ENCODE measurements at places on chromosomes 5 and 9.

DNA sequence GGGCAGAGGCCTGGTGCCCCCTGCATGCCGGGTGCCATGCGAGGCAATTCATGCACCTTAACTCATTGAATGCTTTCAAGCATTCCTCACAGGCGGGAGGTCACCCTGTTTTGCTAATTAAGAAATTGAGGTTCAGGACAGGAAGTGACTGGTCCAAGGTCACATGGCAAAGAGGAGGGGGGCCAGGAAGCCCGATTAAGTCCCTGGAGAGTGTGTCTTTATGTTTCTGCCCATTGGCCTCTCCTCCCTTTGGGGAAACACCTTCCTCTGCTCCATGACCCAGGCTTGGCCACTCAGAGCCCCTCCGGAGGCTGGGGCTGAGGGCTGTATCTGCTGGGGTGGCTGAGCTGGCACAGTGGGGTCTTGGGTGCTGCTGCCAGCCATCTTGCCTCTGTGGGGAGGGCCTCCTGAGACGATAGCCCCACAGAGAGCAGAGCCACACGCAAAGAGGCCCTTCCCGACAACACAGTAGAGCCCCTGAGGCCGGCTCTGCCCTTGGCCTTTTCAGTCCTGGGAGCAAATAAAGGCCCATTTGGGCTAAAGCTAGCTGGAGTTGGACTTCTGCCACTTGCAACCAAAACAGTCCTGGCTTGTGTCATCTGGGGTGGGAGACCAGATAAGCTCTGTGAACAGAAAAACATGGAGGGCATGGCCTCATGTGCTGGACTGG lies 90.8 kb upstream of the NEURL1B start:
- DNase-seq = no peak

DNA sequence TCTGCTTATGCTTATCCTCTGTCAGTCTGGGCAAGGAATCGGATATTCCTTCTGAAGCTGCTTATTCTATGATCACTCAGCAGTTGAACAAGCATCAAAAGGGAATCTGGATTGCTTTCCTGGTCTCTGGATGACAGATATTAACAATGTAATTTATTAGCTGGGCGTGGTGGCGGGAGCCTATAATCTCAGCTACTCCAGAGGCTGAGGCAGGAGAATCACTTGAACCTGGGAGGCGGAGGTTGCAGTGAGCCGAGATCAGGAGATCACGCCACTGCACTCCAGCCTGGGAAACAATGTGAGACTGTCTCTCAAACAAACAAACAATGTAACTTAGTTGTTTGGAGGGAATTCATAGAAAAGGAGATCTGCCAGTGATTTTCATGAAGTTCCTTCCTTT lies 45.4 kb downstream of the DMRT1 start:
- DNase-seq = no peak

GRCh38 chr5:143056792-143057579 lies 286.8 kb downstream of the ARHGAP26 start:
- DNase-seq = no peak

- DNase-seq = no peak
Measured at GRCh38 chr5:469752-470483, 26.9 kb downstream of the EXOC3 start.

DNA sequence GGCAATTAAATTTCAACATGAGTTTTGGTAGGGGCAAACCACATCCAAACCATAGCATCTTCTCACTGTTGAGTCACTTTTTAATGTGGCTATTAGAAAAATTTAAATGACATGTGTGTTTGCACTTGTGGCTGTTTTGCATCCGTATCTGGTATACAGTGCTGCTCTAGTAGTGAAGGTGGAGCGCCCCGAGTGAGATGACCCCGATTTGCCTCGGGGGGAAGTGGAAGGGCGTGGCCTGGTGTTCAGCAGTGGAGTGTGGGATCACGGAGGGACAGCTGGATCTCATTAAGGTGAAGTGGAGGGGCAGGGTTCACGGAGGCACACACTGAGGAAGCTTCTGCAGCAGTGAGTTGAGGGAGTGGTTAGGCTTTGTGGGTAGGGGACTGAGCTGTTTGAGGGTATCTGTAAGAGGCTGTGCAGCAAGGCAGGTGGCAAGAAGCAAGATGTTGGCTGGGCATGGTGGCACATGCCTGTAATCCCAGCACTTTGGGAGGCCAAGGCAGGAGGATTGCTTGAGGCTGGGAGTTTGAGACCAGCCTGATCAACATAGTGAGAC lies 6.2 kb upstream of the GMCL2 start:
- DNase-seq = no peak

- no peak for DNase-seq
Measured at GRCh38 chr5:154273963-154274827, 83.7 kb downstream of the GALNT10 start.

DNA sequence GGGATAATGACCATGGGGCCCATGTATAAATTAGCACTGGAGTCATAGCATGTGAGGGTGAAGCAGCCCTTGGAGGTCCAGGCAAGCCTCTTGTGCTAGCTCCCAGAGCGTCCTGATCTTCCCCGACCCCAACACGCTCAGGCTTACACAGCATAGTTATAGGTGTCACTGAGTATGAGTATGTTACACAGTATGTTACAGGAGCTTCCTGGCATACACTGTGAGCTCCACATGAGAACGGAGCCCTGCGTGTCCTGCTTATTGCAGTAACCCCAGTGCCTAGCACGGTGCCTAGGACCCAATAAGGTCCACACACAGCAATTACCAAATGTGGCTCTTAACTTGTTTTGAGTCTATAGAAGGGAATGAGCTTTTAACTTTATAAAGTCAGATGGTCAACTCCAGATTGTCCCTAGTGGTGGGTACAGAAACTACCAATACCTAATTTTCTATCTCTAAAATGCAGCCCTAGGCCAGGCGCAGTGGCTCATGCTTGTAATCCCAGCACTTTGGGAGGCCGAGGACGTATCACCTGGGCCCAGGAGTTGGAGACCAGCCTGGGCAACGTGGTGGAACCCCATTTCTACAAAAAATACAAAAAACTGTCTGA lies 64.1 kb downstream of the PLAC8L1 start:
- peak; percentile 35 for DNase-seq

DNA sequence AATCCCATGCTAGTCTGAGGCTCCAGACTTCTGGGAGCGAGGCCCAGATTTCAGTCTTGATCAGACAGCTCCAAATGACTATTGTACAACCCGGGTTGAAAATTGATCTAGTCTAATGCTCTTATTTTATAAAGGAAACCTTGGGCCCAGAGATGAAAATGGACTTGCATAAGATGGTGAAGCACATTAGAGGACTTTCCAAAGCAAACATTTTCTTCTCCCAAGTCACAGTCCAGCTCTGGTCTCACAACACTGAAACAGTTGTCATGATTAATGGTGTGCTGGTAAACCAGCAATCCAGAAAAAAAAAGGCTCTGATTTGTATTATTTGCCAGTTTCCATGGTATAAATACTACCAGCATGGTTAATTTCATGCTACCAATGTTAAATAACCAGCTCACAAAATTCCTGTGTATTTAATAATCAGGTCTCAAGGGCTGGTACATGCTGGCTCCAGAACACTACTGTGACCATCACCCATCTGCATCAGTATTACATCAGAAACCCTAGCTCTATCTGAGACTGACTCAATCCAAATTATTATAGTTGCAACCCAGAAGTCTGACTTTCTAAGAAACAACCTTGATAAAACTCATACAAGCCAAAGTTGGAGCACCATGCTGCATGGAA lies 32.5 kb upstream of the ABLIM3 start:
- peak; percentile 33 for DNase-seq

DNA sequence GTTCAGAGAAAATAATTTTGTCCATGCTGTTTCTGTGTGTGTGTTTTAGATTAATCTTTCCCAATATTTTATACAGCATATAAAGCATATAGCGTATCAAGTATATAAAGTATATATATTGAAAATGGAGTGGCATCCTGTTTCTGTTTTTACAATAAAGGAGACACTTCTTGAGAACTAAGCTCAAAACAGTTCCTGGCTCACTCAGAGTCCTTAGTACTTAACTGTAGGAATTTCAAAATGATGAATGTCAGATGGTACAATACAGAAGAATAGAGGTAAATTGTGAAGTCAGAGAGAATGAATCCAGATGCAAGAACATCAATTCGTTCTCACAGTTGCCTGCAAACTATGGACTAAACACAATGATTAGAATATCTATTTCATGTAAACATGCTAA lies 68.7 kb upstream of the TAS2R1 start:
- no peak for DNase-seq

GRCh38 chr9:121434969-121435368 lies 64.7 kb downstream of the GGTA1 start:
- peak; percentile 33 for DNase-seq

- no peak for DNase-seq
Measured at GRCh38 chr9:20532584-20532983, 89.7 kb downstream of the MLLT3 start.

DNA sequence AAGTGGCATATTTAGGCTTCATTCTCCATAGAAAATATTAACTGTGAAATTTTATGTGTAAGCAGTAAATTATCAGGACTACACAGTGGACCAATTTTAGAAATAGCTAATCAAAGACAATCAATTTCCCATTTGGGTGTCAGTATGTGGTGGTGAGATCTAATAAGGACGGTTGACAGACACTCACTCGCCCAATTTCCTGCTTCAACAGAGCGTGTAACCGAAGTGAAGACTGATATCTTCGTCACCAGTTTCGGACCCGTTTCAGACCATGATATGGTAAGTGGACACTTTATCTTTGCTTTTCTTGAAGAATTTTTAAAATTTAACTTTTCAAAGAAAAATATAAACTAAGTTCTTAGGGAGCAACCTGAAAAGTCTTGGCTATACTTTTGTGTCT lies 17.6 kb downstream of the GABRA1 start:
- DNase-seq = no peak

- DNase-seq = no peak
Measured at GRCh38 chr5:156824241-156824640, 25.9 kb upstream of the PPP1R2B start.

GRCh38 chr5:150639751-150640150 lies 709 bp upstream of the SYNPO start:
- no peak for DNase-seq

GRCh38 chr5:173003360-173003759 lies 19.8 kb downstream of the ATP6V0E1 start:
- no peak for DNase-seq

- no peak for DNase-seq
Measured at GRCh38 chr5:65855766-65856315, 70.5 kb upstream of the ERBIN start.

DNA sequence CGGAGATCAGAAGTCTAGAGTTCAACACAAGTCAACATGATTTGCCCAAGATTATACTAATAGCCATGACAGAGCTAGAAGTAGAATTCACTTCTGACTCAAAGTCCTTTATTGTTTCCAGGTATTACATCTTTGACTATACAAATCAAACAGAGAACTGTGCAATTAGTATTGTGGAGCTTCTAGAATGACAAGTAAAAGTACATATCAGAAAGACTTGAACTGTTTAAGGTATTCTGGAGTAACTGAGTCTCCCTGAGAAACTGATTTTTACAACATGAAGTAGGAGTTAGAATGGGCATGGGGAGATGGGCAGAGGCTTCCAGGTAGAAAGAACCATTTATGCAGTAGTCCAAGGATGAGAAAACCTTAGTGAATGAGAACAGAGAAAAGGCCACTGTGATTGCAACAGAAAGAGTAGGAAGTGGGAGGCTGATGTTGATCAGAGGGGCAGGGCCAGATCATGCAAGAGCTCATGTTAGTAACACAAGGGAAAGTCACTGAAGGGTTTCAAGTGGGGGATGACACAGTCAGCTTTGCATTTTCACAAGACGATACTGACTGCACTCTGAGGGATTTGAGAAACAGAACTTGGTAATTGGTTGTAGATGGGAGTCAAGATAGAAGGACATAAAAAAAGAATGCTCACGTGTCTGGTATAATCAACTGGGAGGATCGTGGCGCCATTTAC lies 280.7 kb downstream of the RFX3 start:
- DNase-seq = no peak

DNA sequence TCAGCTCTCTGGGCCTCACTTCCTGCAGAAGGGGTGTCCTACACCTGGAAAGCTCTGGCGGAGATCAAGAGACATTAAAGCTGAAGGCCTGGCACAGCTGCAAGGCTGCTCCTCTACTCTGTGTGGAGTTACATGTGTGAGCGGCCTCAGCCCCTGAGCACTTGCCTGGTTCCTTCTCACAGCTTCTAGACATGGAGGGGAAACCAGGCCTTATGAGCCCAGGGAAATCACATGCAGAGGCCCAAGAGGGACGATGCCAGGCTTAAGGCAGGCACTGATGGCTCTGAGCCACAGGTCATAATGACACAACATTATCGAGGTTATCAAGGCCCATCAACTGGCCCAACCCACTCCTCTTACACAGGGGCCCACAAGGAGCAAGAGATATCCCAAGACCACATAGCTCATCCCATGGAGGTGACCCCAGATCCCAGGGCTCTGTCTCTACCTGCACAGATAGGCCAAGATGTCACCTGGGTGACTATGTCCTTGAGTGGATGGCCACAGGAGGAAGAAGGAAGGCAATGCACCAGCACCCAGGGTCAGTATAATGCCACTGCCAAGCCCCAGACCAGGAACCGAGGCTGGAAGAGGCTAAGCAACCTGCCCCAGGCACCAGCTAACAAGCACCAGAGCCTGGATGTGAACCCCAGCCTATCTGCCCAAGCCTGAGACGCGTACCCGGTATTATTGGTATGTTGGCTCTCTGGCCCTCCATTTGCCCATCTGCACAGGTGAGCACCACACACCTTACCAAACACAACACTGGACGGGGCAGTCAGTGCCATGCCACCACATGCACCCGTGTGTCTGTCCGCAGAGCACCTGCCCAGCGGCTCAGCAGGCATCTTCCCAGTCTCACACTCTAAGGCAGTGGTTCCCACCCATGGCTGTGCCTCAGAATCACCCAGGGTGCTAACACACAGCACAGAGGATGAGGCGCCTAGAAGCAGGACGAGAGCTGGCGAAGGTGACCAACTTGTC lies 143.3 kb downstream of the GABBR2 start:
- DNase-seq = no peak

DNA sequence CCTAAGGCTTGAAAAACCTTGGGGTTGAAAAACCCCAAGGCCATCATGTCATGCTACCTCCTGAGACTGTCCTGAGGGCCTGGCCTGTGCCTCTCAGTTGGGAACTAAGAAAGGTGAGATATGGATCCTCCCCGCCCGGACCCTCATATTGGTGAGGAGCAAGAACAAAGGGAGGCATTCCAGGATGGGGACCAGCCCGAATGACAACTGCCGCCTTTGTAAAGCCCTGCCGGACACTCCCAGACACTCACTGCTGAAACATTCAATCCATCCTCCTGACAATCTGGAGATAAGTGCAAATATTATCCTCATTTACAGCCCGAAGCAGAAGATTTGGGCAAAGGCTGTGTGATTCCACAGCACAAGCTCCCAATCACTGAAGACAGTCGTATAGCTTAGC lies 298.3 kb downstream of the NSG2 start:
- DNase-seq = no peak
